Ecto neural progenitor cell (in vitro differentiated cells): ENCODE measurements at places on chromosomes 12 and 14.

- DNase-seq = peak; percentile 88
These were observed at the start of gene ANKS1B for GRCh38 chr12:99984271-99985128. ANKS1B (minus strand) TSS chr12:99984936; CDS start chr12:99984237, 699 bp downstream.

- no peak for DNase-seq
These were observed 23.8 kb upstream of the PYROXD1 start for GRCh38 chr12:21413369-21414277.

DNA sequence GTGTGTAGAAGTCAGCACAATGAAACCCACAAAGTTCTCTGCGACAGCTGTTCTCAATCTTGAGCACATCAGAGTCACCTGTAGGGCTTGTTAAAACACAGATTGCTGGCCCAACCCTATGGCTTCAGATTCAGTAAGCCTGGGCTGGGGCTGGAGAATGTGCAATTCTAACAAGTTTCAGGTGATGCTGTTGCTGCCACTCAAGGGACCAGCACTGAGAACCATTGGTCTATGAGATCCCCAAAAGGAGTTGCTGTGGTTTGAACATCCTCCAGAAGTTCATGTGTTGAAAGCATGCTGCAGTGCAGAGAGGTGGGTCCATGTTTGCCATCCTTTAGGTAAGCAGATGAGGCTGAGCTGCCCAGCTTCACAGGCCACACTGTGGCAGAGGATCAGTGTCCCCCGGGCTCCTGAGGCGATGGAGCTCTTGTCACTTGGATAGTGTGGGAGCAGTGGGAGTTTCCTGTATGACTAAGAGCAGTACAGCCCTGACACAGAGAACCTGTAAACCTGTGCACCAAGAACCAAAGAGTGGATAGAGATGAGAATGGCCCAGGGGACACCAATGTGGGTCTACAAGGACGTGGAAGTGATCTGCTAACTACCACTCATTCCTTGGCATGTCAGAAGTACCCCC, 8.0 kb upstream of the RTRAF start:
- DNase-seq = no peak

DNA sequence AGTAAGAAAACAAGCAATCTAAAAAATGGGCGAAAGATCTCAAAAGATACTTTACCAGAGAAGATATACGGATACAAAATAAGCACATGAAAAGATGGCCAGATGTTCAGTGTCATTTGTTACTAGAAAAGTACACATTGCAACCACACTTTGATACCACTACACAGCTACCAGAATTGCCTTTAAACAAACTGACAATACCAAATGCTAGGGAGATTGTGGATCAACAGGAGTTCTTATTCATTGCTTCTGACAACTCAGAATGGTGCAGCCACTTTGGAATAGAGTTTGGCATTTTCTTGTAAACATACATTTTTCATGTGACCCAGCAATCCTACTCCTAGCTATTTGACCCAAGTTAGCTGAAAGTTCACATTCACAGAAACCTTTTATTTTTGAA, 136.3 kb downstream of the FUT8 start:
- DNase-seq = no peak
